ENCODE measurements at places on chromosomes 12 and 14.

DNA sequence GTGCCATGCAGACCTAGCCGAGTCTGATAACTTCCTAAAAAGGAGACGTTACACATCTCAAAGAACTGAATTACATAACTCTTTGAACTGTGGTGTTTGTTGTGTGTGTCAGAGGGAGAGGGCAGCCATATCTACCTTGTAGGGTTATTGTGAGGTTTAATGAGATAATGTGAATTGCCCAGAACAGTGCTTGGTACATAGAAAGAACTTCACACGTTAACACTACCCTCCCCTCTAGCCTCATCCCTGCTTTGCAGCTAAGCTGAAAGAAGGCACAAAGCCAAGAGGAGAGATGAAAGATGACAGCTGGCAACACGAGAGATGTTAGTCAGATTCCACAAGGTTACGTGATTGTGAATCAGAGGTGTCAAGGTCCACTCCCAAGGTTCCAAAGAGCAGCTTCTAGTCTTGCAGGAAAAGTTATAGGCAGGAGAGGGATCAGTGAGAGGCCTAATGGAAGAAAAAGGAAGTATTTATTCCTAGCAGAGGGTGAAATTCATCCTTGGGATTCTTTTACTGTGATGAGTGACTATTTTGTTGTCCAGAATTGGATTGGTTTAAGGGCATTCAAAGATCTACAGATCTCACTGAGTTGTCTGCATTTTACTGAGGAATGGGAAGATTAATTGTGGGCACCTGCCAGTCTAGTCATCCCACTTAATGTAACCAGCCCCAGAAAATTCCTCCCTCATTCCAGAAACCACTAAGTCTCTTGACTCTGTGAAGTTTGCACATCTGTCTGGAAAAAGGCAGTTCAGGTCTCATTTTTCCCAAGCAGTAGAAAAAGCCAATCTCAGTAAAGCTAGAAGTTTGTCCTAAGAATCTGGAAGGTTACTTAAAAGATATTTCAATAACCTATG, 25.9 kb upstream of the WNK1 start:
- no peak for DNase-seq

- no peak for DNase-seq
Measured at GRCh38 chr12:100248886-100249285, 18.0 kb downstream of the DEPDC4 start.

GRCh38 chr14:76227450-76228050, 75.8 kb downstream of the GPATCH2L start:
- DNase-seq = no peak

DNA sequence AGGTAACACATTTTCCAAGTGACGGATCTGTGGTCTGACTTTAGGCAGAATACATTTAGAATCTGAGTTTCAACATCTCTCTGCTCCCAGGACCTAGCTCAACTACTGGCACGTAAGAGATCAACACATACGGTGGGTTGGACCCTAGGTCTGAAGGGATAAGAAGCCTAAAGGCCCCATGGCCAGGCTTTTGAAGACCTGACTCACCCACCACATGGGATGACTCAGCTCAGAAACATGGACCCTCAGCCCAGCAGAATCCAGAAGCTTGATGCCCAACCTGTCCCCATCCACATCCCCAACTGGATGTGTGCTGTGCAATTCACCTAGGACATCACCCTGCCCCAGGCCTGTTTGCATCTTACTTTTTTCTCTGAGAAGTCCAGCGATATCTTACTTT, 770.2 kb downstream of the BCL11B start:
- DNase-seq = no peak

GRCh38 chr12:108573317-108573716, 10.9 kb downstream of the ISCU start:
- DNase-seq = no peak

DNA sequence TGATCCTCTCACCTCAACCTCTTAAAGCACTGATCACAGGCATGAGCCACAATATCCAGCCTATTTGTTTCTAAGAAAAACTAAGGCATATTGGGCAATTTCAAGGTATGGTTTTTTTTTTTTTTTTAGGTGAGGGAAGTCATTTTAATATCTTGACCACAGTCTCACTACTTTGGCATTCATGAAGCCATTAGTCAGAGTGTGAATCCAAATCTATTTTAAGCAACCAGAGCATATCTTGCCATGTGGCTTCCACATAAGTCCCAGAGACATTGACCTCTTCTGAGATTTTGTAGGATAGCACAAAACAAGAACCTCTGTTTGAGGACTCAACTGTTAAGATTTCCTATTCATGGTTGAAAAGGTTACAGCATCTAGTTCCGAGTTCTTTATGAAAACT, 130.3 kb upstream of the RBM19 start:
- no peak for DNase-seq

DNA sequence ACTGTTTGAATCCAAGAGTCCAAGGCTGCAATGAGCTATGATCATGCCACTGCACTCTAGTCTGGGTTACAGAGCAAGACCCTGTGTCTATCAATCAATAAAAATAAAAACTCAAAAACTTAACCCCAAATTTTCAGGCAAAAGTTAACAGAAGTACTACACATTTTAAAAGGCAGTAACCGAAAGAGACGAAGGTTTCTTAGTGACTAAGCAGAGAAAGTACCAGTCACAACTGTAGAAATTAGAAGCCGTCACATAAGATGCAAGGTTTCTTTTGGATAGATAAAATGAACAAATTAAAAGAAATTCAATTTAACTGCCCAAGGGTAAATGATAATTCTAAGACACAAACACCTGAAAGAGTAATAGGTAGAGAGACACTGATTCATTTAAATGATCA, 103.5 kb downstream of the MED13L start:
- DNase-seq = no peak

All from NCI-H1105 (cell line).